Cerebellum (tissue), 4 donors: ENCODE measurements at places on chromosomes 16 and 17.

DNA sequence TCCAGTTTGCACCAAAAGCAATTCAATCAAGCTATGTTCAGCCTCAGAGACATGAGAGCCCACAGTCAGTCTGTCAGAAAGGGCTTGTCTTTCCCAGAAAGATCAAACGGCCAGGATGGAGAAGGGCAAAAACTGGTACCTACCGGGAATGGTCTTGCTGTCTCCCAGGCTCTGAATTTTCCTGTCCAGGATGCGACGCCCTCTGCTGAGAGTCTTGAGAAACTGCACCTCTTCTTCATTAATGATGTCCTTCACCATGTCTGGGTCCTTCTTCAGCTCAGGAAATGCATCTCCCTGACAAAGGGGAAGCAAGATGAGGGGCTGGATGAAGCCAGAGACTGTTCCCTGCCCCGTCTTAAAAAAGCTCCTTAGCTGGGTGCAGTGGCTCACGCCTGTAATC lies 15.8 kb upstream of the EXOSC6 start:
- peak; percentile 40 for DNase-seq

- no peak for DNase-seq
These were observed 630 bp downstream of the GRB2 start for GRCh38 chr17:75404731-75405364.

DNA sequence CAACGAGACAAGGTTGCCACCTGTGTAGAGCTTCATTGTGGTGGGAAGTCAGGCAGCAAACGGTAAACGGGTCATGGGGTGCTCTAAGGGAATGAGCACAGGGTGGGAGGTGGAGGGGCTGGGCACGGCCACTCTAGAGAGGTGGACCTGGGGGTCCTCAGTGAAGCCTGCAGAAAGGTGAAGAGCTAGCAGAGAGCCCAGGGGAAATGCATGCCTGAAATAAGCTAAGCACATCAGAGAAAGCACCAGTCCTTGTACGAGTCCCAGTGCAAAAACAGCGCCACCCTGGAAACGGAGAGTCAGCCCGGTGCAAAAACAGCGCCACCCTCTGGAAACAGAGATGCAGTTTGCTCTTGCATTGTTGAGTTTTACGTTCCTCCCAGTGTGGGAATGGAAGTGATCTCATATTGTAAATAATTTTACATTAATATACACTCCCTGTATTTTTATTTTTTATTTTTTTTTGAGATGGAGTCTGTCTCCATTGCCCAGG lies 65.0 kb downstream of the TBC1D16 start:
- no peak for DNase-seq

- DNase-seq, result no peak
These were observed 17.6 kb upstream of the MAF start for GRCh38 chr16:79618041-79618691.

DNA sequence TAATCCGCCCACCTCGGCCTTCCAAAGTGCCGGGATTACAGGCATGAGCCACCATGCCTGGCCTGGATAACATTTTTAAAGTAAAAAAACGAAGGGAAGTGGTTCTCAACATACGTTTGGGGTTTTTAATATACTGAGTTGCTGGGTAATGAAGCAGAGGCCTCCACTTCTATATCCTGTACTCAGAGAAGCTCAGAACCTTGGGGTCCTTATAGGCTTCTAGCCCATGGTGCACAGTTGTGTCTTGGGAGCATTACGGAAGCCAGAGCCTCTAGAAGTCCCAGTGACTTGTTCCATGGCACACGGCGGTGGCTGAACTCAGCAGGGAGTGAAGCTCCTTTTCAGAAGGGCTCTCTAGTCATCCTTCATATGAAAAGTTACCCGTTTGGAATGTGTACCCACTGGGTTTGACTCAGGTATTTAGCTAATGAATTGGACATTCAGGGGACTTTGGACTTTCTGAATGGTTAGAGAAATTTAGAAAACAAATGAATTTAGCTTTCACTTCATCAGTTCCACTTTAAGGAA lies 67.0 kb downstream of the SEC14L1 start:
- DNase-seq, result no peak

GRCh38 chr17:40547079-40547784 lies 18.0 kb downstream of the CCR7 start:
- no peak for DNase-seq

GRCh38 chr16:54974367-54974766 lies 43.7 kb downstream of the IRX5 start:
- DNase-seq, result no peak

- DNase-seq, result peak; percentile 50
These were observed 1.1 kb downstream of the C17orf107 start for GRCh38 chr17:4900231-4901107.

GRCh38 chr17:33057564-33057963 lies 65.9 kb downstream of the SPACA3 start:
- no peak for DNase-seq

DNA sequence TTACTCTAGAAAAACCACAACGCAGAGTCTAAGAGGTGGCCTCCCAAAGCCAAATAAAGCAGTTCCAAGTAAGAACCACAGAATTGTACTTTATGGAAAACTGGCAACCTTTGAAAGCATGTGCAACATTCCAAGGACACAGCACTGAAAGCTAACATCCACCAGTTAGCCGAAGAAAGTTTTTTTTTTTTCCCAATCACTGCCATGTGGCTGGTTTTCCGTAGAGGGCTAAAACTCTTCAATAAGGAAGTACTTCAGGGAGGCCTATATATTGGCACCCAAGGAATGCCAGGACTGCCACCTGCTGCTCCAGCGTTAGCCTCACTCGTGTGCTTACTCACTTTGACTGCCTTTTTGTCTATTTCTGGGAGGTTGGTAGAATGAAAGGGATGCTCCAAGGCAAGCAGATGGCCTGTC lies 25.2 kb downstream of the CEP95 start:
- no peak for DNase-seq

DNA sequence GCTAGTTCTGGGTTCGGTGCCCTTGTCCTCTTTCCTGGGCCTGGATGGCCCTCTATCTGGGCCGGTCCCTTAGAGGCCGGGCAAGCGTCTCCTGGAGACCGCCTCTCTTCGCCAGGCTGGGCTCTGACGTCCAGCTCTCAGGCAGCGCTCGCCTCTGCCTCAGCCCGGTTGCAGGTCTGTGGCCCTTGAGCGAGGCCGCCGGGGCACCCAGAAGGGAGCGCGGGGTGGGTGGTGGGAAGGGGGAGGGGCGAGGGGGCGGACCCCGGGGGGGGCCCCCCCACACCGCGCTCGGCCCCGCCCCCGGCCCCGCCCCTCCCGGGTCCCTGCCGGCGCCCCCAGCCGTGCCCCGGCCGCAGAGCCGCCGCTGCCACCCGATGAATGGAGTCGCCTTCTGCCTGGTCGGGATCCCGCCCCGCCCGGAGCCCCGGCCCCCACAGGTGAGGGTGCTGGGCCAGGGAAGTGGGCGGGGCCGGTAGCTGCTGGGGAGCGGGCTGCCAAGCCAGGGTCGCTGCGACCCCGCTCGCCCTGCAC lies at the start of gene ARHGAP23:
ARHGAP23 (plus strand) TSS at position 353 of the 531 bp plus-strand sequence; CDS start at position 375, 22 bp downstream.
- peak; percentile 77 for DNase-seq

- no peak for DNase-seq
These were observed 16.2 kb downstream of the MYLK3 start for GRCh38 chr16:46731691-46732555.

DNA sequence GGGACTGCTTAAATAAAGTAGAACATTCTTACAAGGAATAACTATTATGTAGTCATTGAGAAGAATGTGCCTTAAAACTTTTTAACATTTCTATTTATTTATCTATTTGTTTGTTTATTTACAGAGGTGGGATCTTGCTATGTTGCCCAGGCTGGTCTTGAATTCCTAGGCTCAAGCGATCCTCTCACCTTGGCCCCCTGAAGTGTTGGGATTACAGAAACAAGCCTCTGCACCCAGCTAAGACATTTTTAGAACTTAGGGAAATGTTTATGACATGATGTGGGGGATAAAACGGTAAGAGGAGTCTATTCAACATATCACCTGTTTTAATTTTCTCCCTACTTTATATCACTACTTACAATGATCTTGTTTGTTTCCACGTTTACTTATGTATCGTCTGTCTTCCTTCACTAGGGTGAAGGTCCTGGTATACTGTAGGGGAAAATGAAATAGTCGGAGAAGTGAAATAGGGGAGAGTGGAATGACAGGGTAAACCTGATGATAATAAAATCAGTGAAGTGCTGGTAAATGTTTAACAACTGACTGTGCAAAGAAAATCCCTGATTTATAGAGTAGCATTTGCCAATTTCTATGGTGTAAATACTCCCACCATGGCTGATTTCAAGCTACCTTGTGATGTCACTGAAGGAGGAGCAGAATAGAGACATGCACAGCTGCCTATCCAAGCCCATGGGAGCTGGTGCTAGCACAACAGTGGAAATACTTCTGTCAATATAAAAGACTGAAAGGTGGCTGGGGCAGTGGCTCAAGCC lies 16.0 kb upstream of the HAPSTR1 start:
- DNase-seq, result no peak

DNA sequence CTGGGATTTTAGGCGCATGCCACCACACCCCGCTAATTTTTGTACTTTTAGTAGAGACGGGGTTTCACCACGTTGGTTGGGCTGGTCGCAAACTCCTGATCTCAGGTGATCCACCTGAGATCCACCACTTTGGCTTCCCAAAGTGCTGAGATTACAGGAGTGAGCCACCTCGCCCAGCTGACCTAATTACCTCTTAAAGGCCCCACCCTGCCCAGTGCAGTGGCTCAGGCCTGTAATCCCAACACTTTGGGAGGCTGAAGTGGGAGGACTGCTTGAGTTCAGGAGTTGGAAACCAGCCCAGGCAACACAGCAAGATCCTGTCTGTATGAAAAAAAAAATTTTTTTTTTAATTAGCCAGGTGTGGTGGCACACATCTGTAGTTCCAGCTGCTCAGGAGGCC lies 2.9 kb upstream of the COASY start:
- DNase-seq, result no peak

DNA sequence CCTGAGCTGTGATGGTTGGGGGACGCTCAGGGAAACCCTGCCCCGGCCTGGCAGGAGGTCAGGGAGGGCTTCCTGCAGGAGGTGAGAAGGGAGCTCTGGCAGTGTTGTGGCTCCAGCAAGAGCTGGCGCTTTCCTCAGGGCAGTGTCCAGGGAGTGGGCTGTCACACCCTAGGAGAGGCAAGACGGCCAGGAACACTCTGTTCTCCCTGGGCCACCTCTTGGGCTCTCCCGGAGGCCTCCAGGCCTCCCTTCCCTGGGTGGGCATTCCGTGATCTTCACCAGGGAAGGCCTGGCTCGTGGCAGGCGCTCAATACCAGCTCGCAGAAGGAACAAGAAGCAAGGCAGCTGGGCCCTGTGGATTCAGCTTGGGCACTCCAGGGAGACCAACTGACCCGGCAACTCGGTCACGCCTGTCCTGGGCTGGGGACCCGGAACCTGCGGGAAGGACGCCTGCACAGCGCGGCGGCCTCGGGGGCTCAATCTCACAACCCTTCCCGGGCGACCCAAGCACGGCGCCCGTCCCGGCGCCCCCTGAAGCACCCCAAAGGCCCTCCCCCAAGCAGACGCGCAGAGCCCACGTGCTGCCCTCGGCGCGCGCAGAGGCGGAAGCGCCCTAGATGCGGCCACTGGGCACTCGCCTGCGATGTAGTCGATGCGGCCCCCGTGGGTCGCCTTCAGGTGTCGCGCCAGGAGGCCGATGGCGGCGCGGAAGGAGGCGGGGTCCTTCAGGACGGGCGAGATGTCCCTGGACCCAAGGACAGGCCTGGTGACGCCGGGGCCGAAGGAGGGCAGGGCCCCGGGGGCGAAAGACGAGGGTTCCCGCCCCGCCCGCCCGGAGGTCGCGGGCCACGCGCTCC lies 588 bp downstream of the APRT start:
- peak; percentile 84 for DNase-seq

- DNase-seq, result no peak
These were observed 94.8 kb upstream of the CBX4 start for GRCh38 chr17:79933863-79934652.

DNA sequence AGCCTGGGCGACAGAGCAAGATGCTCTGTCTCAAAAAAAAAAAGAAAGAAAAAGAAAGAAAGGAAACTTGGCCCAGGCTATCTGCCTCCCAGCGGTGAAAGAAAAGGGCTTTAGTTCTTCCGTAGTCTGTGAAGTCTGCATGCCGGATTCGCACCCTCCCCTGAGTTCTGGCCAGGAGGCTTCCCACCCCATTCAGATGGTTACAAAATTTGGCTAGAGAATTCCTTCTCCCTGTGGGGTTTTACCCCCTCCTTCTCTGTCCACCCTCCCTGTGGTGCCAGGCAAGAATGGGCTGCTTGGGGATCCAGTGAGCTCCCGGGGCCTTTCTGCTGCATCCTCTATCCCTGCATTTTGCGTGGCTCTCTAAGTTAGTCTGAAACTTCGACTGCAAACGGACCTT lies 37.8 kb downstream of the PAFAH1B1 start:
- DNase-seq, result no peak

DNA sequence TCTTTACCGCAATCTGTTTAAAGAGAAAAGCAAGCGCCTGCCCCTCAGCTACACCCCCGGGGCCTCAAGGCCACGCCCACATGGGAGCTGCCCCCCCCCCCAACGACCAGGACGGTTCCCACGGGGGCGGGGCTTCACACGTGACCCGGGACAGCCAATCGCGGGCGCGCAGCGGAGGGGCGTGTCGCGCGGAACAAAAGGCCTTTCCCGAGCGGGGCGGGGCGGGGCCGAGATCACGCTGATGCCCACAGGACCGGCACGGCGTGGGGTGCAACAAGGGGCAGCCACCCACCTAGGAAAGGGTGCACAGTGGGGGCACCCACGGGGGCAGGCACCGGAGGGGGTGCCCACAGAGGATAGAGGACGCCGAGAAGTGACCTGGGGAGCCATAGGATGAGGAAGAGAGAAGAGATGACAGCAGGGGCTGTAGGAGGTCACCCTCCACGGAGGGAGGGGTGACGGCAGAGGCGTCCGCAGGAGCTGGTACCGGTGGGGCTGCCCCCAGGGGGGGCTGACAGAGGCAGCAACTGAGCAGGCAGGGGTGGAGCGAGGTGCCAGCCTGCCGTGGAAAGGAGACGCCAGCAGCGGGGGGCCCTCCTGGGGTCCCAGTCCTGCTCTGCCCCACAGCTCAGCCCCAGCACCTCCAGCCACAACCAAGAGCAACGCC lies 6.2 kb downstream of the UNKL start:
- peak; percentile 93 for DNase-seq

GRCh38 chr17:56514264-56514663 lies 79.2 kb upstream of the NOG start:
- DNase-seq, result no peak
